ENCODE measurements at places on chromosomes 2 and 18.

DNA sequence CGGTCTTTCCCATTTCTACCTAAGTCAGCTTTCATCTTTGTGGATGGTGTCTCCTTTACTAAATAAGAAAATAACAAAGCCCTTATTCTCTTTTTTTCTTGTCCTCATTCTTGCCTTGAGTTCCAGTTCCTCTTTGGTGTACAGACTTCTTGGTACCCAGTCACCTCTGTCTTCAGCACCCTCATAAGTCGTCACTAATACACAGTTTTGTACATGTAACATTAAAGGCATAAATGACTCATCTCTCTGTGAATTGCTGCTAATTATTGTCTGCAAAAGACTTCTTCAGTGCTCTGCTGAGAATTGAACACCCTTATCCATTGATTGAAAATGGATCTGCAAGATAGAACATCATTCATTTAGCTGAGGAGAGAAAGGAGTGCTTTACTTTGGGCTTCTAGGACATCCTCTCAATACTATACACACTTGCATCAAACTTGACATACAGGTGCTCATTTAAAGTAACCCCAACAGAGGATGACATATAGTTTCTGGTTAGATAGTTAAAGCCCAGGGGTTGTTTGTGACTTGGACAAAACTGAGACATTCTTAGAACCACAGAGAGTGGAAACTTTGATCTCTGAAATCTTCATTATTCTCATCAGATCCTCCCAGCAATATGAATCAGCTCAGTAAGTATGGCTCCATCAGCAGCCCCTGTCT is 97.0 kb downstream of the XRCC5 start:
- no peak for DNase-seq

GRCh38 chr2:176126929-176127773 is 2.4 kb upstream of the HOXD8 start:
- DNase-seq, result peak; percentile 57

GRCh38 chr18:73318739-73319479 is 451.1 kb upstream of the NETO1 start:
- no peak for DNase-seq

DNA sequence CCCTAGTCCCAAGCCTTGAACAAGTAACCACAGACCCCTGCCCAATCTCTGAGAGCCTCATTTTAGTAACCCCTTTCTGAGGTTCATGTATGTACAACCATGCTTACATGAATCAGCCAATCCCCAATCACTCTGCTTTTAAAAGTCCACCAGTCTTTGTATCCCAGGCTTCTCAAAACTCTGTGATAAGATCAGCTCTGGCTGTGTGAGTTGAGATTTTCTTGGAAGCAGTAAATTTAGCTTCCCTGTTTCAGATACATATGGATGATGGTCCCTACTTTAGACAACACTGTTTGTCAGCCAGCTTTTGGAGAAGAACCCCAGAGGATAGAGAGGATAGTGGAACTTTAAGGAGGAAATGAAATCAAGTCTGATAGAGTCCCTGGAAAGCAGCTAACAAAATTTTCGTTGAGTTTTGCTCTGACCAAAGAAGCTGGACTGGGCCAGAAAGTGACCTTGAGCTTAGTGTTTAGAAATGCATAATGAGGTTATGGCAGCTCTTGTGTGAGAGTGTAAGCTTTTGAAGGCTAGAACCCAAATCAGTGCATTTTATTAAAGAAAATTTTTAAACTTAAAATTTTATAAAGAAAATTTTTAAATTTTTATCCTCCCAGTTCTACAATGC is 3.7 kb downstream of the ADNP2 start:
- DNase-seq, result no peak

GRCh38 chr2:141380008-141380979 is 750.5 kb downstream of the LRP1B start:
- DNase-seq, result no peak

GRCh38 chr2:204293884-204294747 is 251.2 kb upstream of the PARD3B start:
- DNase-seq, result no peak

DNA sequence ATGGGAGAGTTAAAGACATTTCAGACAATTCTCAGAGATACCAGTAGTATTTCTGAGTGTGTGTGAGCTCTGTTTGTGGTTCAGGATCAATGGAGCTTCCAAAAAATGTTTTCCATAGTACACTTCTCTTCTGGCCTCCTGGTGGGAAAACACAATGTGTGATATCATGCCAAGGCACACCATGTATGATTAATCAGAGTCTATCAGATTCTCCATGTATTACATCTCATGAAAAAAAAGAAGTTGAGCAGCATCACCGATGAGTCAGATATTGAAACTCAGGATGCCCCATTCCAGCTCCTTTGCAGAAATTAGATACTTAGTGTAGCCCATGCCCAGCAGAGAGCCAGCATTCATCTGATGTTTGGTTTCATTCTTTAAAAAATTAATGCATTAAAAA is 620.3 kb upstream of the POU3F3 start:
- no peak for DNase-seq

DNA sequence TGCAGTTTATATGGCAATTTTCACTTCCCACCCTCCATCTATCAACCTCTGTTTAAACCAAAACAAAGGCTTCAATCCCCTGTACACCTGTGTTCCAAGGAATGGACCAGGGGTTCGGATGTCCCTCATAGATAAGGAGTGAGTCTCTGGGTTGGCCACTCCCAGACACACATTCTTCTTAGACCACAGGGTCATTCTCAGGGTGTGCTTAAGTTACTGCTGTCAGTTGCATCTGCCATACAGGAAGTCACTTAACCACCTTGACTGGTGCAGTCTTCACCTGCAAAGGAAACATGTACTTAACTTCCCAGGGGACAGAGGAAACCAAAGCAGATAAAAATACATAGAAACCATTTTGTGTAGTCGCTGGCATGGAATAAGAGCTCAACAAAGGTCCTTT is 151.0 kb upstream of the NDUFV2 start:
- no peak for DNase-seq

- no peak for DNase-seq
These were observed 21.3 kb downstream of the PSME4 start for GRCh38 chr2:53949457-53949856.

- no peak for DNase-seq
These were observed at the start of gene FBXO36 for GRCh38 chr2:229922449-229923386. Gene FBXO36, plus strand, starts transcription at chr2:229922503. Its CDS starts 11 bp downstream, at chr2:229922514.

GRCh38 chr2:112910219-112910618 is 746 bp upstream of the IL37 start:
- DNase-seq, result no peak

- DNase-seq, result no peak
These were observed 112.1 kb downstream of the MCFD2 start for GRCh38 chr2:46803547-46803878.

DNA sequence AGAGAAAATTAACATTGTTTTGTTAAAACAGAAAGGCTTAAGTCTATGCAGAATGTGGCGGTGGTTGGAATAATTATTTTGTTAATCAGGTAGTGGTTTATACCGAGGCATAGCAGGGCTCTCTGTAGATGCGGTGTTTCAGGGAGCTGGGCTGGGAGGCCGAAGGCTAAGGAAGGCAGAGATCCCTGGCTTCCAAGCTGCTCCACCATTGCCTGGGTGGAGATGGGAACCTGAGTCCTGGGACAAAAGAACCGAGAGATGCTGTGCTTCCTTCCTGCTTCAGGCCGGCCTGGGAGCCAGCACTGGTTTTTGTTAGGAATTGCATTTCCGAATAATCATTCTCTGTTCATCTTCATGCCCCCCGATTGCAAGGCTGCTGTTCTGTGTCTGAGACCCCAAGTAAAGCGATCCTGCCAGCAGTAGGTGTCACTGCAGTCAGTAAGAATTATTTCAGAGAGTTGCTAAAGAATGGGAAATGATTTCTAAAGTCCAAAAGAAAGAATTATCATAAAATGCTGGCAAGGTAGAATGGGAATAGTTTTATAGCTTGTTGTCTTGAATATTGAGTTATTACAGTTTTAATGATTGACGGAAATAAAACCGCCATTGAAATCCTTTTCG is 824.9 kb downstream of the GALR1 start:
- DNase-seq, result no peak

GRCh38 chr2:105739426-105739825 is 5.3 kb upstream of the NCK2 start:
- DNase-seq, result no peak

GRCh38 chr2:19114754-19115231 is 243.6 kb downstream of the OSR1 start:
- DNase-seq, result no peak

- DNase-seq, result no peak
These were observed 323.4 kb upstream of the UBE2E3 start for GRCh38 chr2:180657054-180657453.
